HFFc6 (cell line): ENCODE measurements at places on chromosomes 4 and X. TPM values are rescaled to one million over a fixed set of nuclear protein-coding genes. Genes with fewer than 3 reads are reported as not detected.

NLGN4X gene
- total RNA-seq = not detected in 3 replicates

SHOX gene
- total RNA-seq = 27.1 to 38.8 TPM (median 38.6 TPM) in 3 replicates

PLAC8 gene
- 2.3 to 6.0 TPM (median 6.0 TPM) in 3 replicates for total RNA-seq

EVC gene
- total RNA-seq = 33.6 to 38.7 TPM (median 34.0 TPM) in 3 replicates

TRIML2 gene
- total RNA-seq = 1.1 to 2.1 TPM (median 1.5 TPM) in 3 replicates

GABRQ gene
- not detected in 3 replicates for total RNA-seq

CDX4 gene
- not detected in 3 replicates for total RNA-seq

KLB gene
- not detected in 3 replicates for total RNA-seq

FGF13 gene
- total RNA-seq = not detected in 3 replicates

NOX1 gene
- total RNA-seq = not detected in 3 replicates

CLCN5 gene
- 2.4 to 3.8 TPM (median 2.8 TPM) in 3 replicates for total RNA-seq

STS gene
- total RNA-seq = 11.3 to 13.8 TPM (median 13.2 TPM) in 3 replicates

DUX4 gene
- total RNA-seq = not detected in 3 replicates

SMIM43 gene
- 0.35 to 2.5 TPM (median 0.63 TPM) in 3 replicates for total RNA-seq

TMEM255A gene
- total RNA-seq = 0.29 TPM in 1 of 3 replicates, not detected in the others

SHISA3 gene
- total RNA-seq = not detected in 3 replicates

IKBKG gene
- total RNA-seq = 32.6 to 38.2 TPM (median 36.9 TPM) in 3 replicates

ATP2B3 gene
- total RNA-seq = not detected in 3 replicates

MND1 gene
- total RNA-seq = 3.0 to 8.8 TPM (median 8.5 TPM) in 3 replicates

TDO2 gene
- 0.20 TPM in 1 of 3 replicates, not detected in the others for total RNA-seq

WDR44 gene
- 22.3 to 28.3 TPM (median 23.3 TPM) in 3 replicates for total RNA-seq

UGT2B15 gene
- total RNA-seq = not detected in 3 replicates

ETDB gene
- not detected in 3 replicates for total RNA-seq

PDE5A gene
- total RNA-seq = 15.4 to 23.2 TPM (median 16.5 TPM) in 3 replicates

PWWP3B gene
- not detected in 3 replicates for total RNA-seq

ZFP42 gene
- not detected in 3 replicates for total RNA-seq

TMEM31 gene
- not detected in 3 replicates for total RNA-seq

DCHS2 gene
- not detected in 2 replicates for total RNA-seq

BEX2 gene
- not detected in 3 replicates for total RNA-seq

TLR10 gene
- not detected in 3 replicates for total RNA-seq

TMEM192 gene
- total RNA-seq = 16.0 to 18.2 TPM (median 17.2 TPM) in 3 replicates

TLL1 gene
- total RNA-seq = 0.74 to 0.79 TPM in 2 of 3 replicates, not detected in the other

NFXL1 gene
- 9.4 to 9.6 TPM (median 9.4 TPM) in 3 replicates for total RNA-seq

AFP gene
- 1.4 to 2.5 TPM (median 1.6 TPM) in 3 replicates for total RNA-seq

IL2RG gene
- not detected in 3 replicates for total RNA-seq

IQSEC2 gene
- 15.7 to 20.9 TPM (median 19.9 TPM) in 3 replicates for total RNA-seq

SH3BP2 gene
- 17.6 and 25.9 TPM in 2 replicates for total RNA-seq

XG gene
- 0.34 TPM in 1 of 3 replicates, not detected in the others for total RNA-seq

AREG gene
- 0.39 TPM in 1 of 2 replicates, not detected in the other for total RNA-seq

UGT2A2 gene
- not detected in 3 replicates for total RNA-seq

EFHC2 gene
- not detected in 3 replicates for total RNA-seq

IDH3G gene
- total RNA-seq = 61.6 to 68.2 TPM (median 61.9 TPM) in 3 replicates

COL25A1 gene
- total RNA-seq = not detected in 3 replicates

MGAT4D gene
- not detected in 3 replicates for total RNA-seq

MAGEB2 gene
- total RNA-seq = not detected in 2 replicates

HTRA3 gene
- 4.8 to 6.9 TPM (median 6.2 TPM) in 3 replicates for total RNA-seq

CSAG2 gene
- total RNA-seq = not detected in 3 replicates

ZFP92 gene
- 0.07 to 0.32 TPM (median 0.31 TPM) in 3 replicates for total RNA-seq

DDIT4L gene
- 0.08 to 4.0 TPM (median 1.9 TPM) in 3 replicates for total RNA-seq

CCDC120 gene
- 0.42 to 0.43 TPM in 2 of 3 replicates, not detected in the other for total RNA-seq

RTL9 gene
- 0.31 to 0.56 TPM (median 0.43 TPM) in 3 replicates for total RNA-seq
